ENCODE measurements at places on chromosomes 3 and 15.

GRCh38 chr3:114624047-114624445, 330.2 kb downstream of the TIGIT start:
- no peak for DNase-seq

DNA sequence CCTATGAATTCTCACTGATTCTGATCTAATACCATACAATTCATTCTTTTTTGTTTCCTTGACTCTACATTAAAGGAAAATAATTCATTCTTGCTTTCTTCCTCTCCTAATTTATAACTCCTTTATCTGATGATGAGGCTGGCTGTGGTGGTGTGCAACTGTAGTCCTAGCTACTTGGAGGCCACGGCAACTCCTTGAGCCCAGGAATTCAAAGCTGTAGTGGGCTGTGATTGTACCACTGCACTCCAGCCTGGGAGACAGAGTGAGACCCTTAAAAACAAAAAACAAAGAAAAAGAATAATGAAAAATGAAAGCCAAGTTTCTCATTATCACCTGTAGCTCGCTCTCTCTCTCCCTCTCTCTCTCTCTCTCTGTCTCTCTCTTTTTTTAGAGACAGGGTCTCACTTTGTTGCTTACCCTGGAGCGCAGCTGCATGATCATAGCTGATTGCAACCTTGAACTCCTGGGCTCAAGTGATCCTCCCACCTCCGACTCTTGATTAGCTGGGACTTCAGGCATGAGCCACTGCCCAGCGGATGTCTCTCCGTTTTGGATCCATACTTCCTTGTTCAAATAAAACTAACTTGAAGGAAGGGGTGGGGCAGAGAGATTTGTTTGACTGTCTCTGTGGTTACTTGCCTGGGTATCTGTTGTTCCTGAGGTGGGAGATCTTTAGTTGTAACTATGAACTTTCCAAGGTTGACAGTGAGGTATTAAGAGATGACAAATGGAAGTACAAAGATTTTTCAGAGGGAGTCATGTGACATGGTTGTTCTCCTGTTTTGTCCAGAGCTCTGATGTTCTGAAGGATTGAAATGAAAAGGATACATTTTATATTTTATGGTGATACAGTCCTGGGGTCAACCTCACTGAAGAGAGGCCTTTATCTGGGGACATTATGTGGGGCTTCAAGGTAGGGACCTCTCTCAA, 46.9 kb downstream of the STARD9 start:
- DNase-seq, result no peak

DNA sequence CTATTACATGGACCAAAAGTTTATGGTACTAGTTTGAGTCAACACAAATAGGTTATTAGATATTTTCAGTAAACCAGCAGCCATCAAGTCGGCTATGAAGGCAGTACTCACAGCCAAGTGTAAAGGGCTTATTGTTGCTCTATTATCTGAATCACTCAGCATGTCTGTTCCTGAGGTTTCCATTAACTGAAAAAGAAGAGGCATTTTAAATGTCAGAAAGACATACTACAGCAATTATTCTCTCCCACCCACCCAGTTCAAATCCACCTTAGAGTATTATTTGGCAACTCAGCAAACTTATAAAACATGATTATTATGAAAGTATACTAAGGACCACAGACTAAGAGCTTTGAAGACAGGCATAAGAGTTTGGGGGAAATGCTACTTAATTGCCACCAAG, 93.1 kb downstream of the BTD start:
- no peak for DNase-seq

- no peak for DNase-seq
These were observed 5.7 kb downstream of the TBC1D23 start for GRCh38 chr3:100266531-100266930.

- peak; percentile 37 for DNase-seq
These were observed 31.5 kb upstream of the RPS17 start for GRCh38 chr15:82571722-82572222.

- DNase-seq, result peak; percentile 46
These were observed 43.2 kb downstream of the NBEAL2 start for GRCh38 chr3:47022641-47023071.

GRCh38 chr3:178325330-178325729, 210.9 kb upstream of the KCNMB2 start:
- DNase-seq, result no peak

DNA sequence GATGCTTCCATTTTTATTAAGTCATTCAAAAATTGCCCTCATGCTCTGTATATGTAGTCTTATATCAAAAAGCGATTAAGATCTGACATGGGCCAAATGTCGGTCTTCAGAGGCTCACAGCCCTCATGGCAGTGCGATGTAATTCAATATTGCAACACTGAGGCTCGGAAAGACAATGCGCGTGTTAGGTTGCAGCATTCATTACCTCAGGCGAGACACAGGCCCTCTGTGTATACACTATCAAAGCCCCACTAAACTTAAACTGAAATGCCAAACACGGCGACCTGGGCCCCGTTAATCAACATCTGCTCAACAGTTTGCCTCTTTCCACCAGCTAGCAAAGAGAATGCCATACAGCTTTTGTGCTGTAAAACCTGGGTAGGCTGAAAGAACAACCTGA, 413.4 kb downstream of the ERC2 start:
- no peak for DNase-seq

DNA sequence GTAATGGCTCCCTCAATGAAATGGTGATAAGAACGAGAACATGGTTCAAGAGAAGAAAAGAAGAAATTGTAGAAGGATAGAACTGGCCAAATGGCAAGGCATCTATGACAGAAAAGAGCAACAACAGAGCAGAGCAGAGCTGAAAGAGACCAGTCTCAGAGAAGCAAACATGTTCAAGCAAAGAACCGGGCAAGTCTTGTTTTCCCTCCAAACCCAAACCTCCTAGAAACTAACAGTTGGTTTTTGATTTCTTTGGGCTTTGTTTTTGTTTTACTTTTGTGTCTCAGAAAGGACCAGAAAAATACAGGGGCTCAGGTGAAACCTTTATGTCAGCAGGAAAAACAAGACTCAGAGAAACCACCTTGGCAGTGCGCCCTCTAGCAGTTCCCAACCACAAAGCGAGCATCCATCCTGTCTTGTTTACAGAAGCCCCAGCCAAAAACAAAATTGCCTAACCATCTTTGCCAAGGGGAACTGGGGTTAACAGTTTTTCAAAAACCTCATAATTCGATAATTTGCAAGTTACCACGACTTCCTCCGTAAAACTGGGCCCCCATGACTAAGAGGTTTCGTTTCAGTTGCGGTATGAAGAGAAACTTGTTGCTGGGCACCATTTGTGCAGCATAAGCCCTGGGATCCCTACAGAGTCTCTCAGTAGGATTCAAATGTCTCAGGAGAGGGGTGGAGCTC, 159.2 kb upstream of the SLC24A5 start:
- no peak for DNase-seq

- no peak for DNase-seq
These were observed 22.6 kb upstream of the PEX5L start for GRCh38 chr3:180059356-180059755.

DNA sequence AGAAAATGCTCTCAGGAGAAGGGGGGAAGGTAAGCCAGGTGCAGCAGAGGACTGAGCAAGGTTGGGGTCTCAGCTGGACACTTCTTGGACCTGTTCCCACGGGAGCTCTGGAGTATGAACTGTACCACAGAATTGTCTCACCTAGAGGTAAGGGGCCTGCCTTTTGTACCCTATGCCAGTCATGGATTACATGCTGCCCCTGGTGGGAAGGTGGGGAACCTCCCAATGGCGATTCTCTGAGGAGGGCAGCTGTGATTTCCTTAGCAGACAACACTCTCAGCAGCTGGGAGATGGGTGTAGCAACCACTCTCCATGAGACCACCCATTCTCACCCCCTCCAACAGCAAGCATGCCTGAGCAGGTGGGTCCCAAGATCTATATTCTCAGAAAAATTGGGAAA, 329.4 kb upstream of the CTNNB1 start:
- no peak for DNase-seq

DNA sequence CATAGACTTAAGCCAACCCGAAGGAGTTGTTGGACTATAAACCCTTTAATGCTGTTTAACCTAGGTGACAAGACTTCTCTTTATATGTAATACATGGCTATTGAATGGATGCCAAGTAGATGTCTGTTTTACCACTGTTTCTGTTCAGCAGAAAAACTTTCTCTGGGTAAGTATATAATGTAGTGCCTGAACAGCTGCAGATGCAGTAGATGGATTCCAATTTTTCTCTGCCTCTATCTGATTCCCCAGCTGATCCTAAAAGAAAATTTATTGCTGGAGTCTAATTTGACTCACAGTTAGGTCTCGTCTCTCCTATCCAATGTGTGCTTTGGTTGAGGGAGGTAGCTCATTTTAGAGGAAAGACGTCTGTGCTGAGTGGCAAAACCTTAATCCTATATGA, 256.5 kb upstream of the CBLB start:
- no peak for DNase-seq

- no peak for DNase-seq
These were observed 567 bp downstream of the ADAMTS9 start for GRCh38 chr3:64687086-64687780.

DNA sequence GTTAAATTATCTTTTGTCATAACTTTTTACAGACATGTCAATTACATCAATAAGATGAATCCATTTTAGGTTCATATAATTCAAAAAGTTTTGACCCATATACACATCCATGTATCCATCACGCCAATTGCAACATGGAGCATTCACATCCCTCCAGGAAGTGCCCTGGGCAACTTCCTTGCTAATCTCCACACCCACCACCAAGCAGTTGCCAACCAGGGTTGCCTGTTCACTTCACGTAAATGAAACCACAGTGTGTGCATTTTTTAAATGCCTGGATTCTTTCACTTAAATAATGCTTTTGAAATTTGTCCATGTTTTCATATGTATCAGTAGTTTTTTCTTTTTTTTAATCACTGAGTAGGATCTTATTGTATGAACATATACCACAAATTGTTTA, 40.7 kb upstream of the LYZL4 start:
- no peak for DNase-seq

DNA sequence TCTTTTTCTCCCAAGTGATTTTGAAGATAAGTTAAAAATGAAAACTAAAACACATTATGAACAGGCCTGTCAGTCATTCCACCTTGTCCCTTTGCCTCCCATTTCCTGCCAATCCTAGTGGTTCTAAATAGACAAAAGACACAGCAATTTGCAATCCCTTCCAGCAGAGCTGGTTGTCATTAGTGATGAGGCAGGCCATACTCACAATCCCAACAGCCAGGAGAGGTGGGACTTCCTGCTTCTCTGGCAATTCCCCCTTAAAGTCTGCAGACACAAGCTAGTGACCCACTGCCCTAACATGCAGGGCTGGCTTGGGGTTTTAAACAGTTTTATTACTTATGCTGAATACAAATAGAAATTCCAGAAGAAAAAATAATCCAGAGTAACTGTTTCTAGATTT, 38.4 kb upstream of the RBP1 start:
- DNase-seq, result no peak

DNA sequence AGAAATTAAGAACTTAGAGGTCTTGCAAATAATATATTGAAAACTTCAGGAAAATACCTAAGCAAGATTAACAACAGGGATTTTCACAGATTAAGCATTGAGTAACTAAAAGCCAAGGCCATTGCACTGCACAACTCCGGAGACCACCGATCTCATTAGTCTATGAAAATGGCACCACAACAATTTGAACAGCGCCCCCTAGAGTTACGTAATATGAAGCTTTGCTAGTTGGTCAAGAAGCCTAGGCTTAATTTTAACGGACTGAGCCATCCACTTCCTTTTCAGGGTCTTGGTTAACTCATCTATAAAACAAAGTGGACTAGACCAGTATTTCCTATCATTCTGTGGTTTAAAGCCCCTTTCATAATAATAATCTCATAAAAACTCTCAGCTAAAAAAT, 24.8 kb downstream of the TMEM212 start:
- DNase-seq, result no peak

DNA sequence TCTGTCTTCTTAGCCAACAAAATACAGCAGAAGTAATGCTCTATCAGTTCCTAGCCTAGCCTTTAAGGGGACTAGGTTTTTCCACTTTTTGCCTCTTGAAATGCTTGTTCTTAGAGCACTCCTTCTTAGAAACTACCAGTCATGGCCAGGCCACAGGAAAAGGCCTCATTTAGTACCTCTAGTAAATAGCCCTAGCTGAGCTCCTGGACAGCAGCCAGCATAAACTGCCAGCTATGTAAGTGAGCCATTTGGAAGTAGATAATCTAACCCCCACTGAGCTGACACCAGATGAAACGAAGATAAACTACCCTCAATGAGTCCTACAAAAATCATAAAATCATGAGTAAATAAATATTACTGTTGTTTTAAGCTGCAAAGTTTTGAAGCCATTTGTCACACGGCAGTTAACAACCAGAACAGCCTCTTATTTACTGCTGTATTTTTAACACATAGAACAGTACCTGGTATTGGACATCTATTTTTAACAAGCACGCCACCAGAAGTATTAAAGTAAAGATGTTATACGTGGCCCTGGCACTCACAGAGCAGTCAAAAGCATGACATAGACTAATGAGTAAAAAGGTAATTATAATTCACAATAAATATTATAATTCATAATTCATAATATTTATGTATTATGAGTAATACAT, 12.0 kb downstream of the TBC1D5 start:
- no peak for DNase-seq

DNA sequence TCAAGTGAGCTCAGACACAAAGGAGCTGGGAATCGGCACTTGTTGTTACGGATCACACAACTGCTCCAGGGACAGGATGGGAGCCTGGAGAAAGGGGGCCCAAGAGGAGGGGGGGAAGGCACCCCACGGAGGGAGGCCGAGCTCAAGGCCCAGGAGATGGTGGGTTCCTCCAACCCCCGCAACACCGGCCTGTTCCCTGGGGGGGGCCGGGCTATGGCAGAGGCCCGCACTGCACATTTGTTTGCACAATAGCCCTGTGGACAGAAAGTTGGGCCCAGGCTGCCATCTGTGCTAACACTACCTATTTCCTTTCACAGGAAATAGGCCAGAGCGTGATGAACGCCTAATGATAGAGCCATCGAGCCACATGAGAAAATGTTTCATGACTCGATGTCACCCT, 147.1 kb downstream of the NSMCE3 start:
- DNase-seq, result no peak

GRCh38 chr3:194265505-194265892, 85.6 kb downstream of the CPN2 start:
- DNase-seq, result peak; percentile 43

DNA sequence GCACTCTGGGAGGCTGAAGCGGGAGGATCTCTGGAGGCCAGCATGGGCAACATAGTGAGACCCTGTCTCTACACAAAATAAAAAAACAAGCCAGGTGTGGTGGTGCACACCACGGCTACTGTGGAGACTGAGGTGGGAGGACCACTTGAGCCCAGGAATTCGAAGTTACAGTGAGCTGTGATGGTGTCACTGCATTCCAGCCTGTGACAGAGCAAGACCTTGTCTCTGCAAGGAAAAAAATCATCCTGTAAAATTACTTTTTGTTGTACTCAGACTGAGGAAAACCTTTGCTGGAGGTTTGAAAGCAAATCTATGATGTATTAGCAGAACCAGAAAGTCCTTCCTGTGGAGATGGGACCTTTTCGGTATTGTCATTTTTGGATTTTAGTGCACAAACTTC, 63.3 kb downstream of the ATP1B3 start:
- DNase-seq, result no peak

DNA sequence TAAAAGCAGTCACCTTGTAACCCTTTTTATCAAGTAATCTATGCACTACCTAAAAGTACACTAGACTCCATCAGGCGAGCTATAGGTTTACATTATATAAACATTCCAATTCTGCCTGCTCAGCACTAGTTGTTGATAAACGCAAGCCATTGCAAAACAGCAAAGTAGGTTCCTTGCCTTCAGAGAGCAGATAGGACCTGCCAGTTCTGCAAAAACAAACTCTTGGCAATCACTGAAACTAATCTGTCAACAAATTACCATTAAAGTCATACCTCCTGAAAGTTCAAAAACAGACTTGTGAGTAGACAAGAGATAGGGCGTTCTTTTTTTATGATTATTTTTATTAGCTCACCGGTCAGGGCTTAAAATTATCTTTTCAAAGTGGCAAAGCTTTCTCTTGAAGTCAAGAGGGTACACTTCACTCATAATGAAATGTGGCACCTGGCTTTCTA, 392.5 kb downstream of the FOXP1 start:
- no peak for DNase-seq
